ENCODE measurements at places on chromosomes 7 and 10. TPM values are rescaled to one million over a fixed set of nuclear protein-coding genes. Genes with fewer than 3 reads are reported as not detected.

The GSTO2 gene
- 1.7 TPM for total RNA-seq

The ZNF775 gene
- 6.4 TPM for total RNA-seq

The ASZ1 gene
- not detected for total RNA-seq

DNA sequence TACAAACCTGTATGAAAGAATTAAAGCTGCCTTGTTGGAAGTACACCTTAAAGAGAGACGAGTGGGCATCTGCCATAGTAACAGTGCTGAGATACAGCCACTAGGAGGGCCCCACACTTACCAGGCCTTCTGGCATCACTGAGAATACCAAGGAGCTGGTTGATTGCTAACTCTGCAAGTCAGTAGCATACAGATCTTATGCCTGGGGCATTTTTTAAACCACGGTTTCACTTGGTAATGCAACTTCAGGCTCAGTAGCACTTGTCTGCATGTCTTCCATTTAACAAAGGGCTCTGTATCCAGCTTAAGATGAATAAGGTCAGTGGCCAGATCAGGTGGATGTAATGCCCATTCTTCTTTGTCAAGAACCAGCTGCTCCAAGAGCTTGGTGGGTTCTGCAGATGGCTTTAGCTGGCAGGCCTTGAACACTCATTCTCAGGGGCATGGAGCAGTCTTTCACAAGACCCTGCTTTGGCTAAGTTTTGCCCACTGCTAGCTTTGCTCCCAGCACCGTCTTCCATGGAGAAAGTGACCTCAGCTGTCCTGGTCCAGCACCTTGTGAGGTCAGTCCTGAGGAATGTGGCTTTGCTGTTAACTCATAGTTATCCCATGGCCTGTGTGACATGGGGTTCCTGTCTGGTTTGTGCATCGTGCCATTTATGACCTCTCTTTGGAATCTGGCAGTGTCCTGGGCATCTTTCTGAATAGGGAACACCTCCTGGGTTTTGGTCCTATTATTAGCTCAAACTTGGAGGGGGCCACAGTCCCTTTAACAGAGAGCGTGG is 68.1 kb downstream of the BMPER start:
- no peak for DNase-seq

GRCh38 chr7:152588350-152588749 is 87.6 kb downstream of the XRCC2 start:
- no peak for DNase-seq

DNA sequence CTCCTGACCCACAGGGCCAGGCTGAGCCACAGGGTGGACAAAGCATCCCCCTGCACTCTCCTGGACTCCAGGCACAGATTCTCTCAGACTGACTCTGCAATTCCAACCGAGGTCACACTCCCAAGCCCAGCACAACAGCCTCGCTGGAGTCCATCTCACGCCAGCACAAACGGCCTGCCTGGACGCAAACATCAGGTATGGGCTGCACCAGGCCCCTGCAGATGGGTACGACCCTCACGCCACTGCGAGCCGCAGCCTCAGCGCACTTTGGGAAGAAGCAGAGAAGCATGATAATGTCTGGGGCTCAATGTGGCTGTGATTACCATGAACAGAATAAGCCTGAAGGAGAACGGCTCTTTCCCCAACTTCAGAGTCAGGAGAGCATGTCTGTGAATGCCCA is 66.4 kb upstream of the CFAP46 start:
- DNase-seq: no peak

GRCh38 chr10:72812753-72813430 is 80.6 kb upstream of the OIT3 start:
- no peak for DNase-seq

Data from aorta (tissue), 5 donors.